ENCODE measurements at places on chromosomes 3 and 15. TPM values are rescaled to one million over a fixed set of nuclear protein-coding genes. Genes with fewer than 3 reads are reported as not detected.

ZNF280D gene
- 51.8 TPM for total RNA-seq

UBAP1L gene
- total RNA-seq: 2.3 TPM

TICRR gene
- total RNA-seq: 5.2 TPM

P2RY12 gene
- under 0.01 TPM for total RNA-seq

DNA sequence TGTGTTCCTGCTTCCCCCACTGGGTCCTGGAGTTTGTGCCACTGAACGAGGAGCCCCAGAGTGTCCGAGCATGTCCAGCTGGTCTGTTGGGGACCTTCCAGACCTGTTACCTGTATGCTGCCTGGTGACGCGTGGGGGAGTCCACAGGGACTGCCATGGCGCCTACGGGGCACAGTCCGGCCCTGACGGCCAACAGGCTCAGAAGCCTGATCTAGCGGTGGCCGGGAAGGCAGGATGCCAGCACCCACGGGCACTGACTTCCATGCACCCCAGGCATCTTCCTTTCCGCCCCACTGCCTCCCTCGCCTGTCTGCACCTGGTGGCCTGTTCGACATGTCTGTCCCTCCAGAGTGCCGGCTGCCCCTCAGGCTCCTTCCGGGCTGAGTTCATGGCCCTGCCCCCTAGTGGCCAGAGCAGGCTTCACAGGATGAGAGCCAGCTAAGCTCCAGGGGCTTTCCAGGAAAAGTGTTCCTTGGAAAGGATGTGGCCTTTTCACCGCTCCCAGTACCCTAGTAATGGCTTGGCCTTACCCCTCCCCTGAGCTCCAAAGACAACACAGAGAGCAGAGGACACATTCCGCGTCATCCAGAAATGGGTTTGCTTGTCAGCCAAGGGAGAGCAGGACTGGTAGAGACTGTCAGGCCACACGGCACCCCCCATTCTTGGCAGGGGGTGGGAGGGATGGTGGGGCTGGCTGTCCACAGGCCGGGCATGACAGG is 35.7 kb downstream of the NGRN start:
- DNase-seq: peak; percentile 55

GRCh38 chr3:36403661-36404060 is 23.4 kb downstream of the STAC start:
- no peak for DNase-seq

DNA sequence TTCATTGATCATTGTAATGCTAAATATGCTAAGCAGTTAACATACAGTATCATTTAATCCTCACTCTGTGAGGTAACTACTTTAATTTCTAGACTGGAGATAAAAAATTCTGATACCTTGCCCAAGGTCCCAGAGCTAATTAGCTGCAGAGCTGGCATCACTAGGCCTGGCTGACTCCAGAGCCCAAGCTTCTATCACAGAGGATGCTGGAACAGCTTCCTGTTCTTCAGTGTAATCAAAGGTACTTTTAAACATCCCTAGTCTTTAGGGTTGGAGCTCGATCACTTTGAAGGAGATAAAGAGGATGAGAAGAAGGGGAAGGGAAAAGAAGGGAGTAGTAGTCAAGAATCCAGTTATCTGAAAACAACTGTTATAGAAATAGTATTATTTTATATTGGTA is 37.1 kb upstream of the BOC start:
- no peak for DNase-seq

GRCh38 chr3:120615847-120616609 is 19.9 kb downstream of the NDUFB4 start:
- peak; percentile 74 for DNase-seq

DNA sequence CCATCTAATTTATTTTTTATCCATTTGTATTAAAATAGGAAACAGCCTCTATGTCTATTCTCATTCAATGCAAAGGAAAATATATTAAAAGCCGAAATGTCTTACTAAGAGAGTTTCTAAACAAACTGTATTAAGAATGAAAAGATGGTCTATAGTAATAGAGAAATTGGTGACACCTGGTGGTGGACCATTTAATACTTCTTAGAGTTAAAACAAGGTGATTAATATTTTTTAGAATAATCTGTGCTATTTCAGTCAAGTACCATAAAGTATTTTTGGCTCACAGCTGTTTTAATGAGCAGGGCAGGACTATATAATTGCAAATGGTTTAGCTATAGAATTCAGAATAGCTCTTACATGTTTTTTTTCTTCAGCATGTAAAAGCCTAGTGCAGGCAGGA is 55.7 kb downstream of the SYNPR start:
- DNase-seq: peak; percentile 28

- DNase-seq: no peak
These were observed 90.8 kb upstream of the TNFAIP8L3 start for GRCh38 chr15:51185213-51186159.

- no peak for DNase-seq
These were observed 693 bp downstream of the DISP2 start for GRCh38 chr15:40358471-40359353.

DNA sequence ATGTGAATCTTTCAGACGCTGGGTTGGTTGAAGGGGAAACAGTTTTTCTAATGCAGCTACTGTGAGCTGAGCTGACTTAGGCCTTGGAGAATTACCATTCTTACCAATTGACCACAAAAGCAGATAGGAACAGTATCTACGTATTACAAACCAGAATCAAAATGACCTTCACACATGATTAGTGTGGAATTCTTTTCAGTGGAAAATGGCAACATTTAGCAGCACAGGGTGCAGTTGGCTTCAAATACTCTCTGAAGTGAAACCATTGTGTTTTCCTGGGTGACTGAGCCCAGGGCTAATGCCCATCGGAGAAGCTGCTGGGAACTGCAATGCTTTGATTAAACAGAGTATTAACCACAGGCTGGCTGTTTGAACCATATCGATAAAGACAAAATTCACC is 40.2 kb upstream of the GOLGA8J start:
- peak; percentile 37 for DNase-seq

GRCh38 chr3:28279770-28280169 is 38.4 kb downstream of the CMC1 start:
- peak; percentile 67 for DNase-seq

DNA sequence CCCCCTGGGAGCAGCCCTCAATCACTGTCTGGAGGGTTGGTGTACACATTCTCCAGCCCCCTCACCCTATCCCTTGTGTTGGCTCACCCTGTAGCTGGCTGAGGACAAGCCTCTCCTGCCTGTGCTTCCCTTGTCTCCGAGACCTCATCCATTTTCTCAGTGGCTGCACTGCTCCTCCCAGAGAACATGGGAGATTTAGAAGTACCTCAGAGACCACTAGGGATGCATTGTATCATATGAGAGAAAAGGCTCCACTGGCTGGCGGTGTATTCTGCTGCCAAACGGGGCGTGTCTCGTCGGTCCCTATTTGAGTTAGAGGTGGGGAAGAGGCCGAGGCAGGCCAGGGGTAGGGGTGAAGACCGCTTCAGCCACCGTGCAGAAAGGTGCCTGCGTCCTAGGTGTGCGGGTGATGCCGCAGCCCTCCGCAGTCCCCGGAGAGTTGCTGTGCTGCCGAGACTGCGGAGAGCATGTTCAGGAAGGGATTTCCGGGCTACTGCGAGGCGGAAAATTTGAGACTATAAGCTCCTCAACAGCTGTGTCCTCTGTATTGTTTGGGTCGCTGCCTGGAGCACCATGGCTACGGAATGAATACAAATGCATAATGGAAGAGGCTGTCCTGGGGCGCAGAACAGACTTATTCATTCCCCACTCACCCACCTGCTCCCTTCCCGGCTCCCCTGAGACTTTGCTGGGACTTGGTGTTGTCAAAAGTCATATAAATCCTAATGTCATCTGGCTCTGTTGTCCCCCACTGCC is 43.8 kb downstream of the SPSB4 start:
- DNase-seq: no peak

DNA sequence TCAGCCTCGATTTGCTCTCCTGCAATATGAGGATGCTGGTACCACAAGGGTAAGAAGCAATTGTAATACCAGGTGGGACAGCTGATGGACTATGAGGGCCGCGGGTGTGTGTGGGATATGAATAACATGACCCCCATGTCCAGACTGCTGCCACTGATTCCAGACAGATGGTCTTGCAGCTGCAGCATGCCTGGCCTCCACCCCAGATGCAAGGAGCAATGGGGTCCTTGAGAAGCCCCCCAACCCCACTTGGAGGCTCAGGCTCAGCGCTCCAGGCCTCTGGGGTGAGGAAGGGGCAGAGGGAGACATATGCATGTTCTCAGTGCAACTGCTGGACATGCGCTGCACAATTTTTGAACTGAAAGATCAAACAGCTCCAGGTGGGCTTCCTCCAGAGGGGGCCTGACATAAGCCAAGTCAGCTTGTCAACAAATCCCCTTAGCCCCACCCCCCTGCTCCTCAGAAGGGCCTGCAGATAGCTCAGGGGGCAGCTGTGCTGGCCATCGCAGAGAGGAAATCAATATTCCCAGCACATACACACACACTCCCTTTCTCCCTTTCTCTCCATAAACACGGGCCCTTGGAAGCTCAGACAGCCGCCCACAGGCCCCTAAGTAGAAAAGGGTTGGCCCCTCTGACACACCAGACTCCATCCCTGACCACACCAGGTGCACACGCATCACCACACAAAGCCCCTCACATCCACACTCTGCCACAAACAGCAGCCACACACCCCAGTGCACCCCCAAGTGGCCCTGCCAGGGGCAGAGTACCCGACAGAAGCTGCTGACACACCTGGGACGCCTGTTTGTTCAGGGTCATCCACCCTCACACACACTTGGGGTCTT is 107.0 kb downstream of the IQSEC1 start:
- DNase-seq: no peak

GRCh38 chr3:107589454-107589853 is 66.7 kb downstream of the BBX start:
- DNase-seq: no peak

DNA sequence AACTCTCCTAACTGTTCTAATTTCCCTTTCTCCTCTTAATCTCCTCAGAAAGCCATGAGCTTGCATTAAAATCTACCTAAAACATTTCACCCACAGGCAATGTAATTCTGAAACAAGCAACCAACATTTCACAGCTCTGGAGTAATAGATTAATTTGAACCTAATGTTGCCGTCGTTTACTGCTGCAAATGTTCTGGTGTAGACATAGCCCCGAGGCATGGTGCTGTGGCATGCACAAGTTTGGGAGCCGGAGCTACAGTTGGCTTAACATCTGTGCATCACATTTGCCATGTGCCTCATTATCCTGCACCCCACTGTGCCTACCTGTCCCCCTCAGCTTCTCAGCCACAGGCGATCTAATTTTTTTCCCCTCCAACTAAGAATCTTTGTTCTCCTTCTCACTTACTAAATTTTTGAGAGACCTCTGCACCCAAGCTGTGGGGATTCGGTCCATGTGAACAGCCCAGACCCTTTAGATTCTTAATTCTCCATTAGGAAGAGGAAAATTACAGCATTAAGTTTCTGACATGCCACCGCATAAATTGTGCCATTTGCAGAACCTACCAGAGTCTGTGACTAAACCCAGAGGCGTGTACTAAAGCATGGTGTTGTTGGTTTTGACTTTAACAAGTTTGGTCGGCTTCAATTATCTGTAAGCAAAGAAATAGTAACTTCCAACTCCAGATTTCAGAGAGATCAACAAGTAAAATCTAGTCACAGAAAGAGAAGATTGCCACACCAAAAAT is 419.2 kb downstream of the MECOM start:
- DNase-seq: no peak

DNA sequence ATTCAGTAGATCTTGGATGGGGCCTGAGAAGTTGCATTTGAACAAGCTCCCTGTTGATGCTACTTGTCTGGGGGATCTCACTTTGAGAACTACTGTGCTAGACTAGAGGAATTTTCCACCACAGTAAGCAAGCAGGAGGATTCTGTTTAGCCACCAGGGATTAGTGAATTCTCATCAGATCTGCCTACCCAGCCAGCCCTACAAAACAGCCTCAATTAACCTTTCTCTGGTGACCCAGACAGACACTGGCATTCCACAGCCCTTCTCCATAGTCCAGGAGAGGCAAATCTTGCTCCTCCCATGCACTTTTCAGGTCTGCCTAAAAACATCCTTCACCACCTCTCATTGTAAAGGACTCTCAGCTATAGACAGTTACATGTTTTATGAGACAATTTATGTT is 16.7 kb upstream of the MYH15 start:
- no peak for DNase-seq

GRCh38 chr3:55804170-55805095 is 317.3 kb upstream of the WNT5A start:
- no peak for DNase-seq

GRCh38 chr3:155908086-155908485 is 37.6 kb downstream of the GMPS start:
- DNase-seq: no peak

DNA sequence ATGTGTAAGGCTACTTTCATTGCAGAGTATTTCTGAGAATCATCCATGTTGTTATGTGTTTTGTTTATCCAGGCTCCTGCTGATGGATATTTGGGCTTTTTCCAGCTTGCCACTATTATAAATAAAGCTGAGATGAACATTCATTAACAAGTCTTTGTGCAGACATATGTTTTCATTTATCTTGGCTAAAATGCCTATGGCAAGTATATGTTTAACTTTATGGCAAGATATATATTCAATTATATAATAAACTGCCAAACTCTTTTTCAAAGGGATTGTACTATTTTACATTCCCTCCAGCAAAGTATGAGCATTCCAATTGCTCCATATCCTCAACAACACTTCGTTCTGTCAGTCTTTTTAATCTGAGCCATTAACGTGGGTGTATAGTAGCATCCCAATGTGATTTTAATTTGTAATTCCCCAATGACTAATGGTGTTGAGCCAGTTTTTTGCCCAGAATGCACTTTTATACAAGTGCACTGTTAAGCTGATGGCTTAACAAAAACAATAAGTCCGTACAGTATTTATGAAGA is 452.4 kb downstream of the SHQ1 start:
- DNase-seq: peak; percentile 34

GRCh38 chr3:187025656-187026316 is 95.5 kb downstream of the ST6GAL1 start:
- no peak for DNase-seq

DNA sequence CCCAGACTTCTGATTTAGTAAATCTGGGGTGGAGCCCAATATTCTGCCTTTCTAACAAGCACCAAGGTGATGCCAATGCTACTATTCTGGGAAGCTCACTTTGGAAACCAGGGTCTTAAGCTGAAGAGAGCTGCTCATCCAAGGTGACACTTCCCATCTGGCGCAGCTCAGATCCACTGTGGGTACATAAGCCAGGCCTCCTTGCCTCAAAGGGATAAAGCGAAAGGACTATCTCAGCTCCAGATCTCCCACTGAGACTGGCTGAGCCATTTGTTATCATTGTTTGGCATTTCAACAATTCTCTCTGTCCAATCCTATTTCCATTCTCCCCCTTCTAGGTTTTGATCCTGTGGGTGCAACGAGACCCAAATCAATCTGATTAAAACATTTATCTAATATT is 323.8 kb downstream of the GBE1 start:
- no peak for DNase-seq

DNA sequence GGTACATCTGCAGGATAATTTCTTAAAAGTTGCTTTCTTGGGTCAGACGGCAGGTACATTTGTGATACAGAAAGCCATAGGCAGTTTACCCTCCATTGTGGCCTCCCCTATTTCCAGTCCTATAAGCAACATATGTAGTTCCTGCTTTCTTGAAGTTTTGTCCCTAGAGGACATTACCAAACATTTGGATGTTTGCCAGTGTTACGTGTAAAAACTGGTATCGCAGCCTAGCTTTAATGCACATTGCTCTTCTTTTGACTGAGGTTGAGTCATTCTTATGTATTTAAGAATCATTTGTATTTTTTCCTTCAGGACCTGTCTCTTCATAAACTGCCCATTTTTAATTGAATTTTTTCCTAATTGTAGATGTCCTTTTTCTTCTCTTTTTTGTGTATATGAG is 114.3 kb downstream of the DIPK2A start:
- DNase-seq: peak; percentile 27

GRCh38 chr3:184761075-184761841 is 49.4 kb upstream of the MAGEF1 start:
- DNase-seq: peak; percentile 45

- DNase-seq: no peak
These were observed 215.8 kb downstream of the ROBO1 start for GRCh38 chr3:79551997-79552396.

Data from fibroblast of villous mesenchyme (primary cell).